ENCODE measurements at places on chromosomes 4 and X.

DNA sequence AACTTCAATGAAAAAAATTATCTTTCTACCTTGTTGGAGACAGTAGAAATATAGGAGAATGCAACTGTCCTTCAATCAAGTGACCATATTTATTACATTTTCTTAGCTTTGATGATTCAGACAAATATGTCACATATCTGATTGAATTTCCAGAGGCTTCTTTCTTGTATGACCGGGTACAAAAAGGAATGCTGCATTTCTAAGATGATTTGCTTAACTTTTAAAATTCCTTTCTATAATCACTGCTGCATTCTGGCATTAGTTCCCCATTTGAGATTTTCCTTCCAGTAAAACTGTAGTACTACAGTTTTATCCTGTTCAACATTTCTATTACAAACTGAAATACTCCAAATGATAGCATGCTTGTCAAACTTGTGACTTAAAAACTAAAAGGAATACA, 5.2 kb downstream of the MFSD8 start:
- DNase-seq, result no peak

DNA sequence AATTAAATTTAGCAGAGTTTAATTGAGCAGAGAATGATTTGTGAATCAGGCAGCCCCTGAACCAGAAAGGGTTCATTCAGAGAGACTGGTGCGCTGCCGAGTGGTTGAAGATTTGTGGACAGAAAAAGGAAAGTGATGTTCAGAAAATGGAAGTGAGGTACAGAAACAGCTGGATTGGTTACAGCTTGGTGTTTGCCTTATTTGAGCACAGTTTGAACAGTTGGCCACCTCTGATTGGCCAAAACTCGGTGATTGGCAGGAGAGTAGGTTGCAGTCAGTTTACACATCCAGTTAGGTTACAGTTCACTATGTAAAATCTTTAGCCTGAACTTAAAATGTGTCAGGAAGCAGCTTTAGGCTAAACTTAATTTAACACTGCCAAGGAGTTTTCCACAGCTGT, 14.9 kb downstream of the MID1IP1 start:
- DNase-seq, result no peak

DNA sequence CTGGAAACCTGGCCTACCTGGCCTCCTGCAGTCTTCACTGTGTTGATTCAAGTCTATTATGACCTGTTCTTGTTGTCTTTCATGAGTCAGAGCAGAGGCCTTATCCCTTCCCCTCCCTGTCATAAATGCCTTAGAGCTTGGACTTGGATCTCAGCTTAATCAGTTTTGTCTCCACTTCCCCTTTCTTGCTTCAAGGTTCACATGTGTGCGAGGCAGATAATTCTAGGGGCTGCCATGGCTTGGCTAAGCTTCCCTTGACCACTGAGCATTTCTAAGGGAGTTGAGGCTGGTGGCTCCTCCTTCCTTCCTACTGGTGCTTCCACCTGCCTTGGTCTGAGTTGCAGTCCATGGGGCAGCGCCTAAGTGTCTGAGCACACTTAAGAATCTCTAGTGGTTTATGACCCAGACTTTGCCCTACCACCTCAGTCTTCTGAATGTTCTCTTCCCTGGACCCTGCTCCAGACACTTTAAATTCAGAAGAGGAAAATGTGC, 1.7 kb upstream of the HEPH start:
- DNase-seq, result no peak

DNA sequence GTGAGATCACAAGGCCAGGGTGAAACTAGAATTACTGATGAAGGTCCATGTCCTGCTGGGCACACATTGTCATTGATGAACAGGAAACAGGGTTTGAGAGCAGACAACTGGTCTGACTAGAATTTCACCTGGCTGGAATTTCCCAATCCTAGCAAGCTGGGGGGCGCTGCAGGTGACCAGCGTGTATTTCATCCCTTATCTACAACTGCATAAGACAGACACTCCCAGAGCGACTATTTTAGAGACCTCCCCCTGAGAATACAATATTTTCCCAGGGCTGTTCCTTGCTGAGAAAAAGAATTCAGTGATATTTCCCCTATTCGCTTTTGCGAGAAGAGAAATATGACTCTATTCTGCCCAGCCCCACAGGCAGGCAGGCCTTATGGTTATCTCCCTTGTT, 432.6 kb upstream of the GALNT7 start:
- DNase-seq, result no peak

DNA sequence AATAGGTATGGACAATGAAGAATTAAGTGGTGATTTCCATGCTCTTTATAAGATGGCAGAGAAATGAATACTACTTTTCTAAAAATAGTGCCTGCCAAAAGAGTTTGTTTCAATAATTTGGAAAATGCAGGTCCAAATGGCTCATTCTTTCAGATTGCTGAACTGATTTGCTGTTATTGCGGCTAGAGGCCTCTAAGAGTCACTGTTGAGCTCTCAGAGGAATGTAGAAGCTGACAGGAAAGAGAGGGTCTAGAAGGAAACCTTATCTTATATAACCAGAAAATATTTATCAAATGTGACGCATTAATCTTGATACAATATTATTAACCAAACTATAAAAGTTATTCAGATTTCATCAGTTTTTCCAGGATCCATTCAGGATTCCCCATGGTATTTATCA, 65.7 kb upstream of the PAGE1 start:
- no peak for DNase-seq

GRCh38 chrX:154654372-154654771, 993 bp upstream of the CTAG2 start:
- DNase-seq, result no peak

DNA sequence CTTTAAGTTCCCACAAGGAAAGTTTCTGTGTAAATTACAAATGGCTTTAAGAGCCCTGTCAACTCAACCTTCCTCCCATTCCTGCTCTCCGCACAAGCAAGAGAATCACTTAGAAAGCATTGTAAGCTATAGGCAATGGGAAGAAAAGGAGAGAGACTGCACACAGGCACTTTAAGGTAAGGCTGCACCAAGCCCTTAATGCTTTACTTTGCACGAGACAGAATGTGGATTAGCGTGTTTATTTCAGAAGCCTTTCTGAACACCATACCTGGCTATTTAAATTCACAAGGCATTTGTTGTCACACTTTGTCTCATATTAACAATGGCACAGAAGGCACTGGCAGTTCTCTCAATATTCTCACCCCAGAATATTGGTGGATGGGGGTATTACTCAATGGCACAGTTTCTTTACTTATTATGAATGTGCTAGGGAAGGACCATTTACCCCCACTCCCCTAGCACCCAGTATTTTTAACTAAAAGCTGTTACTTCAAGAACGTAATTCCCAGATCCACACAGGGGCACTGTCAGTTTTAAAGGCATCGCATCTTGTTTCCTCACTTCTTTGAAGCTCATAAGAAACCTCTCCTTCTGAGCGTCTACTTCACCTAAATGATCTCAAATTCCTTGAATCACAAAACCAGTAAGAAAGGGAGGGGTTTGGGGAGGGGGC, 150.0 kb downstream of the MAML3 start:
- no peak for DNase-seq

GRCh38 chr4:153781717-153782416, 7.0 kb downstream of the SFRP2 start:
- DNase-seq, result no peak

DNA sequence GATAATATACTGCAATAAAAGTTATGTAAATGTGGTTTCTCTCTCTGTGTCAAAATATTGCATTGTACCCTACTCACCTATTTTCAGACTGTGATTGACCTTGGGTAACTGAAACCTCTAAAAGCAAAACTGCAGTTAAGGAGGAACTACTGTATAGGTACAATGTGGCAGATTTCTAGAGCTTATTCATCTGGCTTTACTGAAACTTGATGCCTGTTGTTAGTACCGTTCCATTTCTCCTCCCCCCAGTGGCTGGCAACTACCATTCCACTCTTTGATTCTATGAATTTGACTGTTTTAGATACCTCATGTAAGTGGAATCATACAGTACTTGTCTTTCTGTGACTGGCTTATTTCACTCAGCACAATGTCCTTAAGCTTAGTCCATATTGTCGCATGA, 61.9 kb downstream of the HOPX start:
- DNase-seq, result no peak

GRCh38 chrX:16612257-16612897, 37.6 kb upstream of the S100G start:
- no peak for DNase-seq

GRCh38 chr4:73847526-73848182, 5.4 kb upstream of the PF4V1 start:
- DNase-seq, result no peak

- DNase-seq, result peak; percentile 46
Measured at GRCh38 chr4:123587983-123588494, 191.4 kb downstream of the SPRY1 start.

DNA sequence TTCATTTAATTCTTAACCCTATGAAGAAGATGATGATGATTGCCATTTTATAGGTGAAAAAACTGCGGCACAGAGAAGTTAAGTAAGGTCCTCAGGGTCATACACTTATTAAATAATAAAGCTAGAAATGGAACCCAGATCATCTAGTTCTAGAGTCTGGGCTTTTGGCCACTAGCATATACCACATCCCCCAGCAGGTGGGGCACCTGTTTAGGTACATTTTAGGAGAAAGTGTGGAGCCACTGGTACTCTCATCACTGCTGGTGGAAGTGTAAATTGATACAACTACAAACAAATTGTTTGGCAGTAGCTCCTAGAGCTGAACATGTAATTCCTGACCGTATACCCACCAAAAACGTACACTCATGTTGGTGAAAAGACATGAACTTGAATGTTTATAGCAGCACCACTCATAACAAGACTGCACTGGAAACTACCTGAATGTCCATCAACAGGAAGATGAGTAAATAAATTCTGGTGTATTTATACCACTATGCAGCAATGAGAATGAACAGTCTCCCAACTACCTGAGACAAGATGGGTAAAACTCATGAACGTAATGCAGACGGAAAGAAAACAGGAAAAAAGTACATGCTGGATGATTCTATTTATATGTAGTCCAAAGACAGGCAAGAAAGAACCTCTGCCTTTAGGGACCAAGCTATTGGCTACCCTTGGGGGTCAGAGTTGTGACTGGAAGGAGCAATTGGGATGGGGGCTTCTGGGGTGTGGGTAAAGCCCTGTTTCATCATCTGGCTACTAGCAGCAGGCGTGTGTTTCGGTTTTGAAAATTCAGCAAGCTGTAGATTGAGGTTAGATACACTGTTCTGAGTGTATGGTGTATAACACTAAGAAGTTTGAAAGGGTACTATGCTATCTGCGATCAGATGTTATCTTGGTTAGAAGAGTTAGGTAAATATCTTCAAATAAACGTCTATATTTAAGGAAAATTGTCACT, 72.3 kb upstream of the ADGRG2 start:
- DNase-seq, result no peak

GRCh38 chrX:48591255-48591791, 6.0 kb upstream of the WDR13 start:
- DNase-seq, result no peak

- no peak for DNase-seq
Measured at GRCh38 chrX:100948557-100948956, 19.8 kb upstream of the XKRX start.

DNA sequence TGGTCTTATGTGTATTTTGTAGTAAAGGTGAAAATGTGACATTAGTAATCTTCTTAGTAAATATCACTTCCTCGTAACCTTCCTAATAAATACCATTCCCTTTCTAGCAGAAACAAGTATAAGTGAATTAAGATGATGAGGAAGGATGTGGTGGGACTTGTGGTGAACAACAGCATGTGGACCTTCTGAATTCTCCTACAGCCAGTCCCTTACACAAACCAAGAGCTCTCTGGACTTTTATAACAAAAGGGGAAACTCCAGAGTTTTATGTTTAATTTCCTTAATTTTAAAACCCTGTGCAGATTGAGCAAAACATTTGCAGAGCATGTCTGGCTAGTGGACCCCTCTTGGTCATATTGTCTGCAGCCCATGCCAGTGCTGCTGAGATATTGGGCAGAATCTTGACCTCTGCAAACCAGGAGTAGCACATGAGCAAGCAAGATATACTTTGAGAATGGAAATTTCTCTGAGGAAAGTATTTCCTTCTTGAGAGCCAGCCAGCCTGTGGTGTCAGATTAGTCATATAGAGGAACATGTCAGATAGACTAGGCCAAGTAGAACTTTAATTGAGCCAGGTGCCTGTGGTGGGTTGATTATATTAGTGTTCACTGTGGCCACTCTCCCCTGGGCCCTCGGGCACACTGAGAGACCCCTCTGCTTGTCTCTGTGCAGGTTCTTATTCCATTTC, 328.2 kb downstream of the DKK2 start:
- DNase-seq, result no peak

GRCh38 chr4:52566136-52567031, 92.7 kb downstream of the USP46 start:
- no peak for DNase-seq

- no peak for DNase-seq
Measured at GRCh38 chrX:112687189-112687691, 7.5 kb upstream of the LHFPL1 start.

- DNase-seq, result no peak
Measured at GRCh38 chr4:87152310-87153041, 67.9 kb downstream of the KLHL8 start.

DNA sequence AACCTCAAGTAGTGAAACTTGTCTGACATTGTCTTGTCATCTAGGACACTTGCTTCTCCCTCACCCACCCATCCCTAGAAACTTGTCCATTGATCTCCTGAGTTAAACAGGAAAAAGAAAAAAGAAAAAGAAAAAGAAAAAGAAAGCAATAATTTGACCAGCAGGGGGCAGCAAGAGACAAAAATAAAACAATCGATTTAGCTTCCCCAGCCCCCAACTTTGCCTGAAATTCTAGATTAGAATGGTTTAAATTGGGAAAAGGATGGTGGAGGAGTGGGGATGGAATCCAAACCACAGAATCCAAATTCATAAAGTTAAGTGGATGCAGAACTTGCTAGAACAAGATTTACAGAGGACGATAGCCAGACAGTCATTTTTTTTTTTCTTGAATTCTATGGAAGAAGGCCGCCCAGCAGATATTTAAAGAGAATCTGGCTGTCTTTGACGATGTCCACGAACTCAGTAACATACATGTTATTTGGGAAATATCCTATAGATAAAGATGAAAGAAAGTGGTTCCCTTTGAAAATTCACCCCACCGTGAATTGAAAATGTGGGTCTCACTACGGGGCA, 282.9 kb downstream of the USP46 start:
- peak; percentile 21 for DNase-seq

- DNase-seq, result no peak
Measured at GRCh38 chrX:125621588-125621927, 301.9 kb downstream of the TEX13C start.

DNA sequence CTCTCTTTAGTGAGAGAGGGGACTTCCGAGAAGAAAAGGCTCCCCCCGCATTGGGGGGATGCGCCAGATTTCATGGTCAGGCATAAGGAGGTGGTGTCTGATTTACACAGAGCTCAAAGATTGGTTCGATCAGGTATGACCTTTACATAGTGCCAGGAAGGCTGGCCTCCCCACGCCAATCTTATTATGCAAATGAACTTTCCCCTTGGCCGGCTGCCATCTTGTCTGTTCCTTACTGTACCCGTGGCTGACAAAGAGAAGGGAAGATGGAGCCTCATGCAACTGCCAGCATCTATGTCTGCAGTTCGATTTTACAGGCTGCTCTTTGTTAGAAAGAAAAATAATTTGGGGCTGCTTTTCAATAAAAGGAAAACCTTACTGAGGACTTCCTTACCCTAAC, 197.2 kb downstream of the GPM6A start:
- DNase-seq, result no peak

- peak; percentile 59 for DNase-seq
Measured at GRCh38 chr4:8537041-8537461, 43.1 kb upstream of the GPR78 start.

- peak; percentile 24 for DNase-seq
Measured at GRCh38 chr4:56908206-56909085, 746 bp downstream of the REST start.

Data from smooth muscle cell of the brain vasculature (primary cell).